AG20443 (cell line): ENCODE measurements at places on chromosomes 3 and 15.

DNA sequence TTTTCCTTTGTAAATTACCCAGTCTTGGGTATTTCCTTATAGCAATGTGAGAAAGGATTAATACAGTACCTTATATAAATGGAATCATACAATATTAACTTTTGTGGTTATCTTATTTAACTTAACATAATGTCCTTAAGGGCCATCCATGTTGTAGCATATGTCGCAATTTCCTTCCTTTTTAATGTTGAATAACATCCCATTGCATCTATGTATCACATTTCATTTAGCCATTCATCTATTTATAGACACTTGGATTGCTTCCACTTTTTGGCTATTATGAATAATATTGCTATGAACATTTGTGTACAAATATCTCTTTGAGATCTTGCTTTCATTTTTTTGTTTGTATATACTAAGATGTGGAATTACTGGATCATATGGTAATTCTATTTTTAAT is 342.2 kb downstream of the PDCD6IP start:
- no peak for DNase-seq

- no peak for DNase-seq
Measured at GRCh38 chr3:193342551-193342950, 36.0 kb downstream of the ATP13A5 start.

- peak; percentile 43 for DNase-seq
Measured at GRCh38 chr3:191020730-191021396, 158.4 kb upstream of the GMNC start.

- DNase-seq, result no peak
Measured at GRCh38 chr15:79211481-79211880, 71.0 kb upstream of the ANKRD34C start.

DNA sequence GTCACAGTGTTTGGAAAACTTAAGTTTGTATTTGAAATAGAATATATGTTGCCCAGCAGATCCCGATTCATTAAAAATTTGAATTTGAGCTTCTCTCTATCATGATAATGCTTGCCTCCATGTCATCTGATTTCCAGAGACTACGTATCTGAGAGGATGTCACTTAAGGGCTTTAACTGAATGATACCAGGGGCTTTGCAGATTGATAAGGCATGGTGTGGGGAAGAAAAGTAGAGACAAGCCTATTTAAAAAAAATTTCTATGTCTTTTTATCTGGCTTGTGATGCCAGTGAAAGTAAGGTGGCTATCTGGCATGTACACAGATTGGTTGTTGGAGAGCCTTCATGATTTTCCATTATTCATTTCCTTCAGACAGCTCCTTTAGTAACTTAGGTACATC is 72.7 kb downstream of the UBE2E2 start:
- DNase-seq, result no peak

DNA sequence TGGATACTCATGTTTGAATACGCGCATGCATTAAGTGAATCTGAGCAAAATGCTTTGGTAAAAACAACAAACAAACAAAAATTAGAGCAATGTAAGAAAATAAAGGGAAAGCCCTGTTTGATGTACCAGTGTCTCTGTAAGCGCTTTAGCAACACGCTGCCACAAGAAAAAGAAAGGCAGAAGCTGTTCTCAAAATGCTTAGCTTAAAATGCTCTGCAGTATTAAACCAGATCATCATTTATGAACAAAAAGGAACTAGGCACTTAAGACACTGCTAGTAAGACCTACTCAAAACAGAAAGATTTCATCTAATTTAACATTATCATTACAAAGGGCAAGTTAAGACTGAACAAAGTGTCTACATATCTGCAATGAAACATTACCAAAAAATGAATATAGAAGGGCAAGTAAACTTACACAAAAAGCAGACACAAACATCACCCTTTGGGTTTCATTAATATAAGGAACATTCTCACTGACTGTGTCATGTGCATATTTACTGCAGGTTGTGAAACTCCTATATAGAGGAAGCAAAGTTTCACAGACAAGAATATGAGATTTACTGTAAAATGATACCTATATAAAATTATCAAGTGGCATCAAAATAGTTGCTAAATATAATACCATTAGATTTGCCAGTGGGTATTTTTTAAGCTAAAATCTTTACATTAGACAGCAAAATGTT is 102.1 kb downstream of the FBXL22 start:
- no peak for DNase-seq

DNA sequence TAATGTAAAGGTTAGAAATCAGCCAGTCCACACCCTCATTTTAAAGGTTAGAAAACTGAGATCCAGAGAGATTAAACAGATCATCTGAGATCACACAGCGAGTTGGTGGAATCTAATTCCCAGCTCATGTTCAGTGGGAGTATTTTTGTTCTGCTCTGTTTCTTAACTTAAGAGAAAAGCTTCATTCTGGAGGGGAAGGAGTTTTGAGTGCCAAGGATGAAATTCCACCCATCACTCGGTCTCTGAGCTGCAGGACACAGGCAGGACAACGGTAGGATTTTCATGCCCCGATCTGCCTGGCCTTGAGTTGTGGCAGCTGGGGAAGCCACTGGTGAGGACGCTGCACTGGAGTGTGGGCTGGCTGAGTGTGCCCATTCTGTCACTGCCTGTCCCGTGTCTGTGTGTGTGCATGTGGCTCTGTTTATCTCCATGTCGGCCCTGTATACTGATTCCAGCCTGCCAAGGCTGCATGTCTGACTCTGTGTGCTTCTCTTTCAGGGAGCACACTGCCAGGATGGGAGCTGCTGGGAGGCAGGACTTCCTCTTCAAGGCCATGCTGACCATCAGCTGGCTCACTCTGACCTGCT is 94.3 kb downstream of the CEMIP start:
- no peak for DNase-seq

GRCh38 chr15:51060030-51060673 is 34.6 kb downstream of the TNFAIP8L3 start:
- DNase-seq, result no peak

DNA sequence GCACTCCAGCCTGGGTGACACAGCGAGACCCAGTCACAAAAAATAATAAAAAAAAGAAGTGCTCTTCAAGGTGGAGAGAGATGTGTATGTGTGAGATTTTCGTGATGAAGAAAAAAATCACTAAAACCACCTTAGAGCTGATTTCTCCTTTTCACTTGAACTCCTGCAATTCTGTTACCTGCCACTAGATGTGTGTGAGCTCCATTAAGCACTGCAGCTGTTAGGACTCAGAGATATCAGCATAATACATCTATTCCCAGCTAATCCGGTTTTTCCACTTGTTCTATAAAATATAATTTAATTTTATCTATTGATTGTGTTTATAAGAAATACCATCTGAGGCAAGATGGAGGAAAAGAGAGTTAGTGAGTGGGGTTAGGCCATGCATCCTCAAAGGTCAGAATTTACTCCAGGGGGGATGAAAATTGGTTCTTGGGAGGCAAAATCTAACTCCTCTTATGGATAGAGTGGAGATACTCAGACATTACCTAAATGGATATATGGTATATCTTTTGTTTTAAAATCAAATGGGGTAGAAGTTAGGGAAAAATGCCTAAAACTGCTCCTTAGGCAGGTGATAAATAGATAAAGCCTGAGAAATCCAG is 152.7 kb downstream of the IL20RB start:
- peak; percentile 59 for DNase-seq

- no peak for DNase-seq
Measured at GRCh38 chr3:129276385-129276784, 2.3 kb upstream of the HMCES start.

GRCh38 chr3:16033889-16034687 is 140.4 kb upstream of the GALNT15 start:
- peak; percentile 45 for DNase-seq

DNA sequence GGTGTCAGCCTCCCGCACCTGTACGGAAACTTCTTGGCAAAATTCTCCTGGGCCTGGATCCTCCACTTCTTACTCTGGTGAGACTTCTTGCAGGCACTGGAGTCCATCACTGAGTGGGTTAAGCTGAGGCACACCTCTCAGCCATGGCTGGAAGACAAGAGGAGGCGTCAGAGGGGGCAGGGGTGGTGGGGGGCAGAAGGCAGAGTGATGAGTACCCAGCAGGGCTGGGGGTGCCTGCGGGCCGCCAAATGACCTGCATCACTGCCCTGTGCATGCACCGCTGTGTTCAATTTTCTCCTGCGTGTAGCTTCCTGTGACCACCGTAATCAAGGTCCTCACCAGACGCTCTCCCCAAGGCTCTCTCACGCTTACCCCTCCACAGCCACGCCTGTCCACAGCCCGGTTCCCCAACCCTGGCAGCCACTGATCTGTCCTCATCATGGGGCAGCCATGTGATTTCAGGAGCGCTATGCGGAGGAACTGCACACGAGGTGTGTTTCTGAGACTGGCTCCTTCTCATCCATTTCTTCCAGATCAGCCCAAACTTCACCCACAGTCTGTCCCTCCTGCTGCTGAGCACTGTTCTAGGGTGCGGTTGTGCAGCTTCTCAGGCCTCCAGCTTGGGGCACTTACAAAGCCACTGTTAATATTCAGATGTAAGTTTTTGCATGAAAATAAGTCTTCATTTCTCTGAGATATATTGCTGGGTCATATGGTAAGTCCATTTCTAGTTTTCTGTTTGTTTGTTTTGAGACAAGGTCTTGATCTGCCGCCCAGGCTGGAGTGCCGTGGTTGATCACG is 5.2 kb downstream of the C3orf22 start:
- peak; percentile 4 for DNase-seq

GRCh38 chr3:158859362-158859761 is 57.5 kb downstream of the MFSD1 start:
- DNase-seq, result no peak

- DNase-seq, result no peak
Measured at GRCh38 chr3:143754090-143754489, 94.2 kb downstream of the SLC9A9 start.

DNA sequence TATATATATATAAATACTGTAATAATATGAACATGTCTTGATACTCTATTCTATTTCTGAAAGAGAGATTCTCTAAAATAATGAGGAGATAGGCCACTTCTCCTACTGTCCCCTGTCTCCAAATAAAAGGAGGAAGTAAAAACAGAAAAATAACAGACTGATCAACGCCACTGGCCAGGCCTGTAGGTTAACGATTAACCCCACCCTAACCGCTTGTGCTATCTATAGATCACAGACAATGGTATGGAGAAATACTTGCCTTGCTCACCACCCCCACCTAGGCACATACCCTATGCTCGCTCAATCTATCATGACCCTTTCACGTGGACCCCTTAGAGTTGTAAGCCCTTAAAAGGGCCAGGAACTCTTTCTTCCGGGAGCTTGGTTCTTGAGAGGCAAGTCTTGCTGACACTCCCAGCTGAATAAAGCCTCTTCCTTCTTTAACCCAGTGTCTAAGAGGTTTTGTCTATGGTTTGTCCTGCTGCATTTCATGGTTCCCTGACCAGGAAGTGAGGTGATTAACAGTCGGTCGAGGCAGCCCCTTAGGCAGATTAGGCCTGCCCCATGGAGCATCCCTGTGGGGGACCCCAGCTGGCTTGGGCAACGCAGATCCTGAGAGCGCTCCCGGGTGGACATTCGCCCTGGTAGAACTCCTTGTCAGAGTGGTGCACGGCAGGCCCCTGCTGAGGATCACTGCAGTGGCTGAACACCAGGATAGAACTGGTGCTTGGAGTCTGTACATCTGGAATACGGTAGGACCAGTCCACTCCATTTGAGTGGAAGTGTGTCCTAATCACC is 521.8 kb upstream of the CNTN3 start:
- no peak for DNase-seq

- DNase-seq, result no peak
Measured at GRCh38 chr3:194130807-194131589, 5.0 kb upstream of the HES1 start.

DNA sequence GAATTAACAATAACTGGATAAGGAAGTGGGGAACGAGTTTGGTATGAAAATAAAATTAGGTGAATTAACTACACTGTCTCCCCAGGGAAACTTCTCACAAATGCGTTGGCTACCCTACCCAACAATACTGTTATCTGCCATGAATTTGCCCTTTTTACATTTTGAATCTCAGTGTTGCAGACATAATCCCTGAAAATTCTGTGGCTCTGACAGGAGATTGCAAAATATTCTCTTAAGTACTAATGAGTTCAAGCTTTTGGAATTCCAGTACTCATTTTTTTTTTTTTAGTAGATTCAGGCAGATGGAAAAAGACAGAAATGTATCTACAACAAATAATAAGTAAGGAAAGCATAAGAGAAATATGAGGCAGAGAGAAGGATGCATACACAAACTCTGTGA is 332.6 kb downstream of the LSAMP start:
- DNase-seq, result peak; percentile 64

GRCh38 chr15:69522361-69522760 is 69.7 kb downstream of the RPLP1 start:
- DNase-seq, result no peak

- DNase-seq, result no peak
Measured at GRCh38 chr3:123339302-123339701, 109.6 kb downstream of the ADCY5 start.

DNA sequence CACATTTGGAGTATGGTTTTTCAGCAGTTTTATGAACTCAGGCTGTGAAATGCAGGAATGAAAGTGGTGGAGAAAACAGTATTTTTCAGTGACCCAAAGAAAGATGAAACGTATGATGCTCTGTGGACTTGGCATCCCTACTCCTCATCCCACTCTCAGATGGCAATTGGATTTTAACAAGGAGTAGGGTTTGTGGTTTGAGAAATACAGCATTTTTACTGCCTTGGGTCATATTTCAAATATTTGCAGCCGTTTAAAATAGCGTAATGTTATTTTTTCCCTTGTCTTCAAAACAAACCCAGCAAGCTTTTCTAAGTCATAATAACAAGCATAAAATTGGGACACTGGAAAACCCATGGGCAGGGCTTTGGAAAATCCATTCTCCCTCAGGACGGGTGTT is 117.2 kb upstream of the LRIG1 start:
- peak; percentile 47 for DNase-seq

DNA sequence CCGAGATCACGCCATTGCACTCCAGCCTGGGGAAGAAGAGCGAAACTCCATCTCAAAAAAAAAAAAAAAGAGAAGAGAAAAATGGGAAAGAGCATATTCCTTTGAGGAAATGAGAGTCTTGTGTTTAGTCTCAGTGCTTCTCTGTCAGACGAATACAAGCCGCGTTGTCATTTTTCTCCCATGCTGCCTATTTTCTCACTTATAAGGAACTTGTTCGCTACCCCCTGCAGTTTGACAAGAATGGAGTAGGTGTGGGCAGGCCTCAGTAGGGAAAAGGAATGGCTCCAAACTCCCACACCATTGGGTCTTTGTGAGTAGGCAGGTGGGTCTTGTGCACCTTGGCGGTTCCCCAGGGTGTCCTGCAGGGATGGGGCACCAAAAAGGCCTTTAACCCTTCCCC is 6.5 kb downstream of the GPR160 start:
- DNase-seq, result no peak

GRCh38 chr15:62118520-62119226 is 46.4 kb downstream of the C2CD4B start:
- DNase-seq, result no peak

DNA sequence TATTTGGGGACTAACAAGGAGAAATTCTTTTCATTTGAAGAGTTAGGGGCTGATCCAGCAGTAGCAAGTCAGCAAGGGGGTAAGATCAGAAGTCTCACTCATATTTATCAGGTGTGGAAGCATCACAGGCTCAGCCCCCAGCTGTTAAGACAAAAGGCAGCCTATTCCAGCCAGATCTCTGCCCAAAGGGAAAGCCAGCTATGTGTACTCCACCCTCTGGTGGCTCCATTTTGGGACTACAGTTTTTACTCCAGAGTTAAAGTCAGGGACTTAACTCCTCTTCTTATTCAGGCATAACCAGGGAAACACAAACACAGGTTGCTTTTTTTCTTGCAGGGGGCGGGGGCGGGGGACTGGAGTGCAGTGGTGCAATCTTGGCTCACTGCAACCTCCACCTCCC is 19.2 kb downstream of the UBP1 start:
- no peak for DNase-seq
